ENCODE measurements at places on chromosomes 13 and 19.

DNA sequence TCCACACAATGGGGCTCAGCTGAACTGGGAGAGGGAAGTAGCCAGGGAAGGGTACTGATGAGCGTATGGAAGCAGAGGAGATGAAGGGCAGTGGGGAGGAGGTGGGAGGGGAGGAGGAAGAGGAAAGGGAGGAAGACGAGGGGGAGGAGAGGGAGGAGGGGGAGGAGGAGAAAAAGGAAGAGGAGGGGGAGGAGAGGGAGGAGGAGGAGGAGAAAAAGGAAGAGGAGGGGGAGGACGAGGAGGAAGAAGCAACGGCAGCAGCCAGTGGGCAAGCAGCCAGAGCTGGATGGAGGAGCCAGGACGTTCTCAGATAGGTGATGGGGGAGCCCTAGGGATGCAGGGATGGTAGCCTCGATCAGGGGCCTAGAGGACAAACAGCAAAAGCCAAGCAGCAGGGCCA, 5.6 kb downstream of the CERS4 start:
- no peak for DNase-seq

- DNase-seq, result no peak
Observed at GRCh38 chr19:28700176-28700575, 512.8 kb downstream of the UQCRFS1 start.

DNA sequence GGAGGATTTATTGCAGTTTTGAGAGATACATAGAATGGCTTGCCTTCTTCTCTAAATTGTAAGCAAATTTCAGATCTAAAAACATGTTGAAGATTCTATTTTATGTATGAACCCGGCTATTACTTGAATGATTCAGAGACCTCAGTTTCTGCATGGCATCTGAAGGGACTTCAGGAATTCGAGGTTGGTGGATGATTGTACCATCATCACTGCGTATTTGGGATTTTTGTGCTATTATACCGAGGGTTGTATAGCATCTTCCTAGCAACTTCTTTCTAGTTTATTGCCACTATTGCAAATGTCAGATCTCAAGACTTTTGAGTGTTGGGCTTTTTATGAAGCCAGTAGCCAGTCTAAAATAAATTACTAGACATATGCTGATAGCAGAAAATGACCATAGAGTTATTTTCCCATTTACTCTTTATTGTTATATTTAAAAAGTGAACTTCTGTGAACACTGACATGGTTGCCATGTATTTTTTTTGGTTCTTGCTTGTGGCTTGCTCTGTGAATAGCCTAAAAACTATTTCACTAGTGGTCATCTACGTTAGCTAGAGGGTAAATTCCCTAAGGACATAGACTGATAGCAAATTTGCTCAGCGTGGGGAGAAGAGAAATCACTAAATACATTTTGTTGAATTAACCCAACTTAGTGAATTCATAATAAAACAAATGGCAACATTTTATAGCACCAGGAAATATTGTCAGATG, 70.6 kb upstream of the KLF12 start:
- DNase-seq, result no peak

- DNase-seq, result no peak
Observed at GRCh38 chr19:45161738-45162607, 1.2 kb upstream of the NKPD1 start.

- DNase-seq, result no peak
Observed at GRCh38 chr13:111392486-111392885, 72.0 kb downstream of the TEX29 start.

DNA sequence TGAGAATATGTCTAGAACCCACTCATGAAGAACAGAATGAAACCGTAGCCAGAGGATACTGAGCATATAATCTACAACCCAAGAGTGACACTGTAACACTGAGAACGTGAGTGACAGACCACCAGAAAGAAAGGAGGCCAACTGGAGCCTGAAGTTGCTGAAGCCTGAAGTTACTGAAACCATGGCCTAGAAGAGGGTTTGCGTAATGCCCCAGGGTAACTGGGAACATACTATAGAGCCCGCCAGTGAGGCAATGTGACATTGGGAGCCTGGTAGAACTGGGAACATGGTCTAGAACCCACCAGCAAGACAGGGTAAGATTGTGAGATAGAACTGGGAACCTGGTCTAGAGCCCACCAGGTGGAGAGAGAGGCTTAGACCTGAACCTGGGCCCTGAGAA, 15.5 kb upstream of the TNFSF14 start:
- DNase-seq, result no peak

DNA sequence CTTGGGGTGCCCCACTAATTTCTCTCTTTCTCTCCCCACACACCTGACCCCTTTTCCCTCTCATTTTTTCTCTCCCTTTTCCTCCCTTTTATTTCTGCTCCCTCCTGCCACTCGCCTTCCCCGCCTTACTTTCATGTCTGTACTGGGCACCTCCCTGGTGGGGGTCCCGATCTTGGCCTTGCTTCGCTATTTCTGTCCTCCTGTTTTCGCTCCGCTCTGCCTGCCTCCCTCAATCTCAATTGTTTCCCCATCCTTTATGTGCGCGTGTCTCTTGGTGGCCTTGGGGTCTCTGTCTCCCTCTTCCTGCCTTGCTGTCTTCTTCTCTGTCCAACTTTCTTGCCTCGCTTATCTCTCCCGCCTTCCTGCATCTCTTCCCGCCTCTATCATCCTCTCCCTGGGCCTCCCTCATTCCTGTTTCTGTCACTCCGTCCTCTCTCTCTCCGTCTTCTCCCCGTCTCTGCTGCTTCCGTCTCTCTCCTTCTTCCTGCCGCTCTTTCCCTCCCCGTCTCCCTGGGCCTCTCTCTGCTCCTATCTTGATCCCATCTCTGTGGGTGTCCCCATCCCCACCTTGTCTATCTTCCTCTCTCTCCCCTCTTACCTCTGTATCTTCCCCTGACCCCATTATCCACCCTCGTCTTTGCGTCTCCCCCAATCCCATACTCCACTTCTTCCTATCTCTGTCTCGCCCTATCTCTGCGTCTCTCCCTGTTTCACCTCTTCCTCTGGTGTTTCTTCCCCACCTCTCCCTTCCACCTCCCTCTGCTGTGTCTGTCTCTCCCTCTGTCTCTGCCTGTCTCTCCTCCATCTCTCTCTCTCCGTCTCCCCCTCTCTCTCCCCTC, 4.0 kb downstream of the GRIN2D start:
- no peak for DNase-seq

DNA sequence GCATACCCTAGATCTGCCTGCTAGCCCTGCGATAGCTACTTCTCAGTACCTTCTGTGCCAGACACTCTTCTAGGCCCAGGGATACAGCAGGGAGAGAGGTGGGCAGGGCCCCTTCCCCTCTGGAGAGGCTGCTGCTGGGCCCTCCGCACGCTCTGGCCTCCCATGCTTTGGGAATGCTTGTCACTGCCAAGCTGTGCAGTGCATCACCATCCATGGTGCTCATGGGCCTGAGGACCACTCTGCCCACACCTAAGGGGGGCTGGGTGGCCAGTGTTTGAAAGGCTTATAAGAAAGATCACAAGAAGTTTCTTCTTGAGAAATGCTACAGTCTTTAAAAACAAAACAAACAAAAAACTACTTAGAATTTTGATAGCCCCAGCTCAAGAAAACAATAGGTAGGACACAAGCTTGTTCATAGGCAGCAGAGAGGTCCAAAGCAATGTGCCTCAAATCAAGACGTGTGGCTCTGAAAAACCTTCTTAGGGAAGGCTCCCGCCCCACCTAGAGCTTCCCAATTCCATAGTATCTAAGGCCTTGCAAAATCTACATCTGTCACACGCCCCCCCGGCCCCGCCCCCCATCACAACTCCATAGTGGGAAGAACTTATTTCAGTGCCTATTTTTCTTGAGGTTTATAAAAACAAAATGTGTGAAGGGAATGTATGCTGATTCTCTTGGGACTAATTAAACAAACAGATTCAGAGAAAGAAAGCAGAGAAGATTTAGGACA, 145.8 kb downstream of the TM9SF2 start:
- DNase-seq, result no peak

- DNase-seq, result no peak
Observed at GRCh38 chr13:68850160-68850559, 1257.5 kb upstream of the ATXN8OS start.

DNA sequence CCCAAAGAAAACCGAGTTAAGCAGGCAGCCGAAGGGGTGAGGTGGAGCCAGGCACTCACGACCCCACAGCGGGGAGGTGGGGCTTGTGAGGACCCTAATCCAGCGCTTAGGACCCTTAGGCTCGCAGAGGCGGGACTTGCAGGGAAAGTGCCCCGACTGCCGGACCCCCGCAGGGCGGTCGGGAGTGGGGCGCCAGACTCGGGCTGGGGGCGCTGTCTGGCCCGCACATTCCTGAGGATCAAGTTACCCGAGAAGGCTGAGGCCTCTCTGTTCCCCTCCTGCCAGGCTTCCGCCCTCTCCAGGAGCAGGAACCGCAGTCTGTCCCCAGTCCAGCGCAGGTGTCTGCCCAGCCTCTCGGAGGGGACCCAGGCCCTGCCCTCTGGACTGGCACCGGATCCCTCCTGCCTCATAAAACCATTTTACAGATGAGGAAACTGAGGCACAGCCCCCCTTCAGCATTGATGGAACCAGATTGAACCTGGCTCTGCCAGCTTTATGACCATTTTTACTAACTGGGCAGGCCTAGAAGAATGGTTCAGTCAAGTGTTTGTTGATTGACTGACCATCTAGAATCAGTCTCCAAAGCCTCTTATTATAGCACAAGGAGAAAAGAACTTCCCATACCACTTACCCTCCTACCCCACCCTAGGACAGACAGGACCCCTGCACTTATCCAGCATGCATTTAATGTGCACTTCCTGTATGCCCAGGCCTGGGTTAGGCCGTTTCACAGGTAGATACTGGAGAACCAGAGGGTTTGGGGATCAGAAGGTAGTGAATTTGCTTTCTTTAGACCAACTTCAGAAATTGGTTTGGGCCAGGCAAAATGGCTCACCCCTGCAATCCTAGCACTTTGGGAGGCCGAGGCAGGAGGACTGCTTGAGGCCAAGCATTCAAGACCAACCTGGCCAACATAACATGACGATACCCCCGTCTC, 6.7 kb upstream of the JUND start:
- no peak for DNase-seq
